NCI-H1092 (cell line): ENCODE measurements at places on chromosomes 2 and 18.

DNA sequence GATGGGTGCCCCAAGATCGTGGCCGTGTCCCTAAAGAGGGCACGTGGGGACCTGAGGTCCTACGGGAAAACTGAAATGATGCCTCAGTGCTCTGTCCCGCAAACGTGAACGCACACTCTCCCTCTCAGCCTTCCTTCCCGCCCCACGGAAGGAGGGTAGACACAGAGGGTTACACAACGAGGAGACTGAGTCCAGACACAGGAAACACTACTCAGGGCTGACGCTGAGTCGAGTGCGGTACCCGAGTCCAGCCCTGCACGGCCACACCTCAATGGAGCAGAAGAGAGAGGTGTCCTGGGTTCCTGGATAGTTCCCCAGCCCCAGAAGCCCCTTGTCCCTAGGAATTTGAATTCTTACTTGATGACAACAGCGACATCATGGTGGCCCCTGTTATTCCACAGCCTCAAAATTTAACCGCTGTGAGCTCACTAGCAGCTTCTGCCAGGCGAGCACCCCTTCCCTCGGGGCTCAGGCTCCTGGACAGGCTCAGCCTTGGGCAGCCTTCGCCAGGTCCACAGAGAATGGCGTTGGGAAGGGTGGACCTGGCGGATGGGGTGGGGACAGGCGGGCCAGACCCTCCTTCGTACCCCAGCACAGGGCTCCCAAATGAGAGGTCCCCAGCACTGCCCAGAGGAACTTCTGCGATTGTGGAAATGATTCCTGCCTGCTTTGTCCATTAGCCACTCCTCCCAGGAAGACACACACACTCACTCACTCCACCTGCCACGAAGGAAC, 980 bp upstream of the RNPEPL1 start:
- no peak for DNase-seq

DNA sequence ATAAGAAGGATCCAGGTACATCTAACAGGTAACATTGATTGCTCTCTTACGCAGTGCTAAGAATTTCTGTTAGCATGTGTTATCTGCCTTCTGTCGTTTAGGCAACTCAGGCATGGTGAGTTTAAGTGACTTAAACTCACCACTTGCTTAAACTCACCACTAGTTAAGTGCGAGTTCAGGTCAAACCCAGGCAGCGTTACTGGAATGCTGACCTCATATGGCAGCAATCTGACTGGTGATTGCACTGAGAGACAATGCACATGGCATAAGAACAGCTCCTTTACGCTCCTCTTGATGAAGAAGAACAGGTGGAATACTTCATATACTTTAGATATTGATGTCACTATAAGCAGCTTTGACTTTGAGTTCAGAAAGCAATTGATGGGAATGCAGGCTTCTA, 954.1 kb downstream of the SOCS6 start:
- DNase-seq: no peak

DNA sequence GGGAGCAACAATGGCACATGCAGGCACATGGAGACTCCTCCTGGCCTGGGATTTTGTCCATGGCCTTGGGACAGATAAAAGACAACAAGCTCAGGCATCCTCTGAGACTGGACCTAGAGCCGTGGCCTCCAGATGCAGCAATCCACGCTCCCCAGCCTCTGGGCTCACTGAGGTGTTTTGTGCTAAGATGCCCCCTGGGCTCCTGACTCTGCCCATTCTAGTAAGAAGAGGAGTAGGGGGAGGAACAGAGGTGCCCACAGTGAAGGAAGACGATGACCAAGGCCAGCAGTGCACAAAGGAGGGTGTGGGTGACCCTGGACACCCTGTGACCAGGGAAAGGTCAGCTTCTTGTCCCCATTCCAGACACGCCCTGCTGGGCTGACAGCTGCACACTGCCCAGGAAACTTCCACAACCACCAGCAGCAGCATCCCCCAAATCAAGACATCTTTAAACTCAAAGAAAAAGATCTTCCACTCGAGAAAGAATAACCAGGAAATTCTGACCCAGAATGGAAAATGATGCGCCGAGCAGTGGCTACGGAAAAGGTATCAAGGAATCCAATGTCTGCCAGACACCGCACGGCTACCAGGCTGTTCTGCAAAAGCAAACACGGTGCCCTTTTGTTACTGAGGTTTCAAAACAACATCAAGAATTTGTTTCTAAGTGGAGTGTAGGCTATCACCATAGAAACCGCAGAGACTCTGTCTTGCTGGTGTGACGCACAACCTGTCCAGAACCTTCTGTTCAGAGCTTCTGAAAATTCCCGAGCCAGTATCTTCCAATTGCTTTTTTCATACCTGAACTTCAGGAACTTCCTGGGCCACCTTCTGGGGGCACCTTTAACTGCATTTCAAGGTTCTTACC, 65.5 kb downstream of the ZNF516 start:
- DNase-seq: no peak

- DNase-seq: no peak
These were observed 39.9 kb upstream of the CDC42EP3 start for GRCh38 chr2:37711308-37711731.

DNA sequence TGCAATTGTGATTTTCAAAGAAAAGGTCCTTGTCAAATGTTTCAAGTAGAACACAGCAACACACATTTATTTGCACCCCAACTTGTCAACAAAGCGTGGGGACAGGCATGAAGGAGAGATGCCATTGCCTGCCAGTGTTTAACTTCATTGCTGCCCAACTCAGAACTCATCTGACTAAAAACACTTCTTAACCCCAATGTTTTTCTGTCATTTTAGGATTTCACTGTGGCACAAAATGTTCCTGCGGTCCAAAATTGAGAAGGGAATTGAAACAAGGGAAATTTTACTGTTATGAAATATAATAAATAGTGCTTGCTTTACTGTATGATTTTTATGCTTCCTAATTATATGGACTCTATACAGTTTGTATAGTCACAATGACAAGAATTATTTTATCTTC, 45.7 kb downstream of the PMAIP1 start:
- no peak for DNase-seq

DNA sequence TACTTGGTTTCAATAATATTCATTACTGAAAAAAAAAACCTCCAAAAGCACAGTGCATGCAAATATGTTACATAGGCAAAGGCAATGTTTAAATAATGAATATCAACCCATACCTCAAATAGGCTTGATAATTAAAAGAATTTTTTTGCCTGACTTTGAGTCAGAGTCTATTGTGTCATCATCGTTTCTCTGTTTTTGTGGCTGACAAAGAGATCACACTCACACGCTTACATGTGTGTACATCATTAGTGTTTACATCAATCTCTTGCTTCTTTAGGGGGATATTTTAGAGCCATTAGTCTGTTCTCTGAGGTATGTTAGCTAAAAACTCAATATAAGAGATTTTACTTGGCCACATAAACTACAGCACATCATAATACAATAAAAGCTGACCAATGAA, 150.3 kb upstream of the MMADHC start:
- no peak for DNase-seq

- no peak for DNase-seq
These were observed 98.2 kb upstream of the TRIB2 start for GRCh38 chr2:12618576-12618975.

- DNase-seq: no peak
These were observed 78.5 kb downstream of the RPIA start for GRCh38 chr2:88770016-88770415.

DNA sequence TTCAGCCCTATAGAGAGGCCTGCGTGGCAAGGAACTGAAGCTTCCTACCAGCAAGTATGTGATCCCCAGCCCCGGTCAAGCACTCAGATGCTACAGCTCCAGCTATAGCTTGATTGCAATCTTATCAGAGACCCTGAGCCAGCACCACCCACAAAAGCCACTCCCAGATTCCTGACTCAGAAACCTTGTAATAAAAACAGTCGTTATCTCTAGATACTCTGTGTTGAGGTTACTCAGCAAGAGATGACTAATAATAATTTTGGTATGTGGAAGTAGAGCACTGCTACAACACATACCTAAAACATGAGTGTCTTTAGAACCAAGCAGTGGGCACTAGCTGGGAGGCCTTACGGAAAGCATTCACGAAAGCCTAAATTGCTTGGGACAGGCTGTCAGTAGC, 216.9 kb downstream of the UXS1 start:
- no peak for DNase-seq

GRCh38 chr2:222298311-222299150, at the start of gene PAX3:
TSS of gene PAX3 (minus strand) at chr2:222298998. CDS start at chr2:222298615, 383 bp downstream.
- DNase-seq: no peak

DNA sequence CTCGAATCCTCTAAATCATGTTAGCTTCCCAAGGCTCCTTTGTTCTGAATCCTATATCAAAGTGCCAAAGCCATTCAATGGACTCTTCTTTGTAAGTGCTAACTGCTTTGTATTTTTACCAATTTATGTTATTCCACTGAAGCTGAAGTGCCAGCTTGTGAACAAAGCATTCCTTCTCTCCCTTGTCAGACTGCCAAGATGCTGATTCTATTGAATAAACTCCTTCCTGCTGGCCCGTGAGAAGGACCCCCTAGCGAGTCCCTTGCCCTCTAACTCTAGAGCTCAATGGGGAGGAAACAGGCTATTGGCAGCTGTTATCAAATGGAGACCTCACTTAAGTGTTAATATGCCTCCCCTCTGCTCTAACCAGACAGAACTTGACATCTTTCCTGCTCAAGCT, 1097.9 kb upstream of the CNTNAP5 start:
- DNase-seq: peak; percentile 39

DNA sequence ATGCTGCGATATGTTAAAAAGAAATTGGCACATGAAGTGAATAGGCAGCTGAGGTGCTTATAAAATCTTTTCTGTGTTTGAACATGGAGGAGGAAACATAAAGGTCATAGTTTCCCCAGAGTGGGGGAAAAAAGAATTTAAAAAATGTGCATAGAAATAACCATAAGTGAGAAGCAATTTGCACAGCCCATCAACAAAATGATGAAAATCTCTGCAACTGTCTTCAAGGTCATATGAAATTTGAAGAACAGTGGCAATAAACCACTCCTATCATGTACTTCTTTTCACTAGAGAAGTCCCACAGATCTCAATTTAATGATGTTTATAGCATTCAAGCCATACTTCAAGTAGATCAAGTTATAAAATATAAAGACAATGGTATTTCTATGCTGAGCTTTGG, 46.7 kb upstream of the ZNF804A start:
- no peak for DNase-seq

- DNase-seq: no peak
These were observed 111.6 kb upstream of the DLX2 start for GRCh38 chr2:172214252-172214651.

DNA sequence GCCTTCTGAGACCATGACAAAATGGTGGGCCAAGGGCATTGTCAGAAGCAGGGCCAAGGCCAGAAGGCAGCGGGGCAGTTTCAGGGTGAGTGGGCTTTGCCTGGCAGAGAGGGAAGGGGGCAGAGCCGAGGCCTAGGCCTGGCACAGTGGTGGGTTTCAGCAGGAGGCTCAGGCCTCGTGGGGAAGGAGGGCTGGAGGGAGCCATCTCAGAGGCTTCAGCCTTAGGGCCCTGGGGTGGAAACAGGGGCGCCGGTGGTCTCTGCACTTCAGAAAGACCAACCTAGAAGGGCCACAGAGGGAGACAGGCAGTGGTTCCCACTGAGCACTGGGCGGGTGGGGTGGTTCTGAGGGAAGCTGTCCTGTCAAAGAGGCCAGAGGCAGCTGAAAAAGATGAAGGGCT, 58.0 kb upstream of the SMAD7 start:
- DNase-seq: no peak

DNA sequence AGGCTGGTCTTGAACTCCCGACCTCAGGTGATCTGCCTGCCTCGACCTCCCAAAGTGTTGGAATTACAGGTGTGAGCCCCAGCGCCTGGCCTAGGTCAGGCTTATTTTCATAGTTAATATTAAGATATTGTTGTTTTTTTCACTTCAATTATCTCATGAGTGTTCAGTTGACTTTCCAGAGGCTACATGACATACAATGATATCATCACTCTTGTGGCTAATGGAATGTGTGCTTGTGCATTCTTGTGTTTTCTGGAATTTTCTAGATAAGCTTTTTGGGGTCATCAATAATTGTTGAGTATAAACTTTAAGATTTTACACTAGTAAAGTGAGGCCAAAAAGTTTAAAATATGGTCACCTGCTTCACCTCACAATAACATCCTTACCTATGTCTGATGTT, 180.9 kb downstream of the FIGN start:
- no peak for DNase-seq

- no peak for DNase-seq
These were observed 35.0 kb downstream of the RTN4 start for GRCh38 chr2:55014962-55015939.

DNA sequence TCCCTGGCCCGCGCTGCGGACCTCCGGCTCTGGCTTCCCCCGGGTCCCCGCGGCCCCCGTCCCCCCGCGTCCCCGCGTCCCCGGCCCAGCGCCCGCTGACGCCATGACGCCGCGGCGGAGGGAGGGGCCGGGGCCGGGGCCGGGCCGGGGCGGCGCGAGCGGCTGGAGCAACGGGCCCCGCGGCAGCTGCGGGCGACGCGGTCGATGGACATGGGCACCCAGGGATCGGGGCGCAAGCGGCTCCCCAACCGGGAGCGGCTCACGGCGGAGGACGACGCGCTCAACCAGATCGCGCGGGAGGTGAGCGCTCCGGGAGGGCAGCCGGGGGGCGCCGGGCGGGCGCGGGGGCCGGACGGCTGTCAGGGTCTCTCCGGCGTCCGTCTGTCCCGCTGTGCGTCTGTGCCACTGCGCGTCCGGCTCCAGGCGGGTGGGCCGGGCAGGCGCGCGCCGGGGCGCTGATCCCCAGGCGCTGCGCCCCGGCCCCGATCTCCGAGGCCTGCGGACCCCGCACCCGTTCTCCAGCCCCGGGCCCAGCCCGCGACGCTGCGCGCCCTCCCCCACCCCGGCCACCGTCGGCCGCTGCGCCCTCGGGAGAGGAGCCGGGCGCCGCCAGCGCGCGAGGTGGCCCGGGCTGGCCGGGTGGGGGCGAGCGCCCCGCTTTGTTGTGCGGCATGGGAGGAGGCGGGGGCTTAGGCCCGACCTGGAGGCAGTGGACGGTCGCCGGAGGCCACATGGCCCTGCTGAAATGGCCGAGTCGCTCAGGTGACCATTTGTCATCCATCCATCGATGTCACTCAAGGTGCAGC, at the start of gene LRRFIP1:
Gene LRRFIP1 (plus strand): TSS at position 147 of the 806 bp plus-strand sequence. CDS start 58 bp downstream, at position 205.
- no peak for DNase-seq

DNA sequence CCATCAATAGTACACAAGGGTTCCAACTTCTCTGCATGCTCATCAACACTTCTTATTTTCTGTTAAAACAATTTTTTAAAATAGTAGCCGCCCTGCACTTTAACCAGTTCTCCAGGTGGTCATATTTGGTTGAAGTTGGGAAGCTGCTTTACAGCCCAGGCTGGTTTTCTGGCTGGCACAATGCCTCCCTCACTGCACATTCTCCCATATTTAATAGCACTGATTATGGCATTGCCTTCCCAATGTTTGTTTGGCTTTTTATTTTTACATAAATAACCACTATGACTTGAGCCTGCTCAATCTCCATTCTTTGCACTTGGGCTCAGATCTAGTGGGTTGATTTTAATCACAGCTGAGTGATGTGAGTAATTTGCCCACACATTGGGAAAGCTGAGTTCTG, 111.9 kb upstream of the MAP4K3 start:
- DNase-seq: no peak

DNA sequence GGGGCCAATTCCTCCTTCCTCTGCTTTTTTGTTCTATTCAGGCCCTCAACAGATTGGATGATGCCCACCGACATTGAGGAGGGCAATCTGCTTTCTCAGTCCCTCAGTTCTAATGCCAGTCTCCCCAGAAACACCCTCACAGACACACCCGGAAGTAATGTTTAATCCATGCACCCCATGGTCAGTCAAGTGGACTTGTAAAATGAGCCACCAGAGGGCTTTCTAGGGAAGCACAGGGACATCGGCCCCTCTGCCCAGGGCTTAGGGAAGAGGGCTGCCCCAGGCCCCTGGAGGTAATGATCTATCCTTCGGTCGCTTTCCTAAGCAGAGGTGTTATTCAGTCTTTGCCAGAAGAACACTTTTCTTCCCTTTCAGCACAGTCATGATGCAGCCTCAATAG, 107.4 kb downstream of the PDCL3 start:
- DNase-seq: no peak
